ENCODE measurements at places on chromosomes 4 and X.

GRCh38 chr4:186904101-186904500, 180.4 kb upstream of the FAT1 start:
- DNase-seq, result no peak

- DNase-seq, result no peak
These were observed 1.4 kb upstream of the SEC24B start for GRCh38 chr4:109432203-109432602.

- DNase-seq, result no peak
These were observed 52.0 kb upstream of the WDR17 start for GRCh38 chr4:176013476-176014247.

GRCh38 chr4:151223465-151223864, 53.5 kb upstream of the PRSS48 start:
- no peak for DNase-seq

GRCh38 chr4:164571593-164572390, 182.1 kb upstream of the SMIM31 start:
- no peak for DNase-seq

GRCh38 chr4:139969635-139970266, 184.2 kb downstream of the MAML3 start:
- DNase-seq, result no peak

DNA sequence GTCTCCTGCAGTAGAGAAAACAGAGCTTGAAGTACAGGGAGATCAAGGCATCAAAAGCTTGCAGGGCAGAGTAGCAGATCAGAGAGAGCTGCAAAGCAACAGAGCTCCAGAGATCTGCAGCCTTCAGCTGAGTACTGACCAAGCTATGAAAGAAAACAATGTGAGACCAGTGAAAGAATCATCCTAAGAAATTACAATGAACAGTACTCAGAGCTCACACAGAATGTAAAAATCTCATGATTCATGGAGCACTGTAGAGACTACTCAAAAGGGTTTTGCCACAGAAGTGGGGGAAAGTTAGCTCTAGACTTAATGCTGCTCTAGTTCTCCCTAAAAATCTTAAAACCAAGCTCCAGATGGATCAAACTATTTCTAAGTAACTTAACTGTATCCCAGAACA, 80.0 kb upstream of the MAB21L2 start:
- DNase-seq, result peak; percentile 6

DNA sequence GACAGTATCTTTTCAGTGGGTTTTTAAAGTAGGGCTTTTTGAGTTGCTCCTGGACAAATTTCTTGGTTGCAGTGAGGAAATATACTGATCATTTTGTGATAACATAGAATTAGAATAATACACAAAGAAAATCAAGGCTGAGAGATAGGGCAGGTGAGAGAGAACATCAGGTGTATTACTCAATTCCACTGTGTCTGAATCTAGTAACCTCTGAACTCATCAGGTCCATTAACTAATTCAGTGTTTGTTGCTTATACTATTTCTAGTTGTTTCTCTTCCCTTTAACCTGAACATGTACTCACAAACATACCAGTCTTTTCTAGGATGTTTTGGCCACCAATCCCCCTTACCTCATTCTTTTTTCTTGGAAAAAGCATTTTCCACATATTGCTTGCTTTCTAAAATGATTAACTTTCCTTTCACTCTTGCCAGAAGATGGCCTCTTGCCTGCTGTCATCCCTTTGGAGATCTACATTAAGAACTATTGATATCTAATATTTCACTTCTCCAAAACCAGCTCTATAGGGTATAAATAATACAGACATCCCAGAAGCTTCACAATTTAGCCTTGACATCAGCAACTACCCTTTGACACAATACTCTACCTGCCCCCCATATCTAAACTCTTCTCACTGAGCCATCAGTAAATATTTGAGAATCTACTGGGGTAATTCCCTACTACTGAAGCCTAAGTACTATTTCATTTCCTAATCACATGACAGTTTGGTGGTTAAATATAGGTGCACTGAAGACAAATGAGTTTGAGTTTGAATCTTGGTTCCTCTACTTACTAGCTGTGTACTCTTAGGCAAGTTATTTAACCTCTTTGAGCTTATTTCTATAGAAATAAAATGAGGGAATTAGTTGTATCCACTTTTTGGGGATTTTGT, 470.8 kb upstream of the IGFBP7 start:
- no peak for DNase-seq

DNA sequence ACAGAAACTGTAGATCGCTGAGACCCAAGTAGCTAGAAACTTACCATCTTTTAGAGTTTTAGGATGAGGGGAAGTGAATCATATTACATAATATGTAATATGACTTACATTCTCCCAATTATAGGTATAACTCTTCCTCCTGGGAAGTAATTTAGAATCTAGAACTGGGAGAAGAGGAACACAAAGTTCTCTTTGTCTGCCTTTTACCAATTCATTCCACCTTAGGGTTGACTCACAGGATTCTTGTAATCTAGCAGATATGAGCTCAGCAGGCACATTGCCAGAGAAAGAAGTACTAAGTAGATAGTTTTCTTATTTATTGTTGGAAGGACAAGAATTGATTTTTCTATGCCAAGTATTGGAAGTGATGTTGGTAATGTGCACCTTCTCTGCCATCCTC, 58.0 kb upstream of the CCSER1 start:
- no peak for DNase-seq

DNA sequence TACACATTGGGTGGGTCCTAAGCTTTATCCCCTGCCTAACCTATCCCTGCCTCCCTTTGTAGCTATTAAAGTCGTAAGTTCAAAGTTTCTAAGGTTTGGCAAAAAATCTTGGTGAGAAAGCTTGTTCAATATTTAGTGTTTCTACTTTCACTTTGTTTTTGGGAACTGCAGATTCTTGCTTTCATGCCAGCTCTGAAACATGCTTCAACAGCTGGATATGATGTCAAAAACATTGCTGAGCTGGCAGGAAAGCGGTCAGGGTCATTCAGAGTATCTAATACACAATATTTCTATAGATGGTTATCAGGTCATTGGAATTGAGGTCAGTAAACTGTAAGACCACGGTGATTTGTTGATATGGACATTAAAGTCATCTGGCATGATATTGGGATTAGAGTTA, 19.7 kb downstream of the CENPI start:
- DNase-seq, result no peak

GRCh38 chr4:128917781-128918180, 108.3 kb downstream of the JADE1 start:
- DNase-seq, result no peak

DNA sequence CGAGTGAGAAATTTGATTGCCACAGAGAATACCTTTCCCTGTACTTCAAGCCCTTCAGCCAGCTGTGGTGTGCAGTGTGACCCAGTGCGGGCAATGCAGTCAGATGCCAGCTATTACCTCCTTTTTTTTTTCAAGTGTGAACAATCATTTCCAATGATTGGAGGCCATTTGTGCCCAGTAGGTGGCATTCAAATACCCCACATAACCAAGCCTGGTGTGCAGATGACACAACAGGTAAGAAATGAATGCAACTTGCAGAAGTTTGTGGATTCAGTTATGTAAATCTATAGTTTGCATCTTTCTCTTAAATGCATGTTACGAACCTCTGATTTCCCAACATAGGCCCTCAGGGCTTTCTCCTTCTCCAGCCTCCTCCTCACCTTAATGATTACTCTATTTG, 98.0 kb downstream of the CLCN4 start:
- DNase-seq, result no peak

GRCh38 chr4:10741961-10742699, 57.6 kb upstream of the CLNK start:
- no peak for DNase-seq

GRCh38 chrX:131617182-131617581, 73.3 kb downstream of the OR13H1 start:
- DNase-seq, result no peak

DNA sequence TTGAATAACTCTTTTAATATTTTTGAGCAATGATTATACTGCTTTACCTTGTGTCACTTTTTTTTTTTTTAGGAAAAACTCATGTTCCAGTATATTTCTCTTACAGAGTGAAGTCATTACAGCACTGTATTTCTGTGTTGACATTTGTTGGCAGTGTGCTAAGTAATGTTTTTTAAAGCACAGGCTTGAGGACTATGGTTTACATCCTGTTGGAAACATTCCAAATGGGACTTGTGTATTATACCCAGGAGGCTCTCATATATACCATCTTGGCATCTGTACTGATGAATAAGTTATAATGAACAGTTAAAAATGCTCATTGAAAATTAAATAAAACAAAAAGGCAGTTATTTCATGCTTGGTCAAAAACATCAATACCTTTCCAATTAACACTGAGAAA, 33.8 kb downstream of the CEP44 start:
- DNase-seq, result no peak

GRCh38 chrX:24448762-24449250, 16.3 kb upstream of the PDK3 start:
- DNase-seq, result no peak

DNA sequence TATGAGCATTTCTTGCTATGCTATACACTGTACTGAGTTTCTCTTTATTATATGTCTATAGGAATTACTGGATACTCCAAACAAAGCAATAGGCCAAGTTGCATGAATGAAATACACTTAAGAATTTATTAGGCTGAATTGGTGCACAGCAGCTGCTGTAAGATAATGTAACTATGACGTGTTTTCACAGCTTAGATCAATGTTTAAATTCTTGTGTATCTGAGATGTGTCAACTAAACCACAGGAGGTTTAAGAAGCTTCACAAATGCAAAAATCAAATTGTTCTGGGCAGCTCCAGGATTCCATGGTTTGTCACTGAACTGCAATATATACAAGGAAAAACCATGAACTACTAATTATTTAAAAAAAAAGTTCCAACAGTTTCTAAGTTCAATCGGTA, 156.7 kb downstream of the MAPK10 start:
- DNase-seq, result no peak

- peak; percentile 93 for DNase-seq
These were observed 38.5 kb downstream of the GPM6A start for GRCh38 chr4:175773566-175773965.

GRCh38 chr4:148112231-148112982, 329.8 kb downstream of the NR3C2 start:
- DNase-seq, result no peak

GRCh38 chrX:78595901-78596502, 63.1 kb downstream of the RTL3 start:
- DNase-seq, result no peak

GRCh38 chr4:167035390-167035789, 198.9 kb downstream of the SPOCK3 start:
- no peak for DNase-seq

- no peak for DNase-seq
These were observed 139.9 kb upstream of the USP9X start for GRCh38 chrX:40945361-40945713.

DNA sequence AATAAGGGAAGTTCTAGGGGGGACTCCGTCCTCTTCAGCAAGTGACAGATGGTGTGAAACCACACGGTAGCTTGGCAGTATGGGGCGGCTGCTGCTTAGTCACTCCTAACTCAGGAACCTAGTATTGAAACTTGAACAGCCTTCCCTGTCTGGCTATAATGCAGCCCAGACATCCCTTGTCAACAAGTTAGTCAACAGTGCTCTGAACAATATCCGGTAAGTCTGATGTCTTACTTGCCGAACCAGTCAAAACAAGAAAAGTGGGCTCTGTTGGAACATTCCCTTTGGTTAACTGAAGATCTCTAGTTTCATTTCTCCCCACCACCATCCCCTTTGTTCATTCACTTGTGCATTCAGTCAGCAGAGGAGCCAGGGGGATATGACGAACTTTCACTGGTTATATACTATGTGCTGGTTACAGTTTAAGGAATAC, 18.7 kb upstream of the CXCL13 start:
- DNase-seq, result no peak

GRCh38 chrX:2921193-2921592, 7.9 kb downstream of the ARSD start:
- no peak for DNase-seq

- DNase-seq, result no peak
These were observed 13.3 kb downstream of the IDS start for GRCh38 chrX:149491812-149492211.

GRCh38 chr4:166724369-166724768, 509.9 kb downstream of the SPOCK3 start:
- DNase-seq, result no peak

GRCh38 chr4:22514001-22514400, 1.9 kb downstream of the ADGRA3 start:
- DNase-seq, result no peak

GRCh38 chr4:168600796-168601583, 104.1 kb downstream of the PALLD start:
- DNase-seq, result no peak

DNA sequence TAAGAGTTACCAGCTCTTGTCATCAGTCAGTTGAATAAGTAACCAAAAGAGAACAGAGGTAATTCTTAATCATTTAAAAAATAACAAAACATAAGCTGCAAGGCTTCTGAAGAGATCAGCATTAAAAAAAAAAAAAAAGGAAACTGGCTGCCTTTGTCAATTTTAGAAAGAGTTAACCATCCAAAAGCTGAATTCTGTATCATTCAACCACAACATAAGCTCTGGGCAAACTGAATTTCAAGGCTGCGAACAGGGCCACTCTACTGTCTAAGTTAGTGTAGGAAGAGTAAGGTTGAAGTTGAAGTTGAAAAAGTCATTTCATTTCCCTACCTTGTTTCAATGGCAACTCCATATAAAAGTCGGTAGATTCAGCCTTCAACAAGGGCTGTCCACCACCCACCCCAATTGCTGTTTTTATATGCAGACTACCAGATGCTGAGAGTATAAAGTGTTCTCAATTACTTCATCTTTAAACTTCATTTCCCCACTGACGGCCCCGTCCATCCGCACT, 1.1 kb upstream of the LIN54 start:
- peak; percentile 10 for DNase-seq

GRCh38 chrX:43551590-43551989, 104.5 kb upstream of the MAOA start:
- DNase-seq, result no peak

- DNase-seq, result no peak
These were observed 447.7 kb downstream of the STIM2 start for GRCh38 chr4:27308379-27308778.

DNA sequence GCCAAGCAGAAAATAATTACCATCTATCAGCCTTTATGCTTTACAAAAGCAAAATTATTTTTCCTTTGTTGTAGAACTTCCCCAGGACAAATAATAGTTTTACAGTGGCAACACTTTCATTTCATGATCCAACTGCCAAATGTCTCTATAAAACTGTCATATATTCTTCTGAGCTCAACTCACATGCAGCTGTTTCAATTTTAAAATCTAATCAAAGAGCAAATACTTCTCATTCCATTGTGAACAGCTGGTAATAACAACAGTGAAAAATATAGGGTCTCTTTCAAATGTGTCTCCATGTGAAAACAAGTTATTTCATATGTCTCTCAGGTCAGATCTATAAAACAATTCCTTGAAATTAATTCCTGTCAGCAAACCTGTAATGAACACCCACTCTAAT, 270.6 kb upstream of the SLC7A11 start:
- DNase-seq, result no peak

DNA sequence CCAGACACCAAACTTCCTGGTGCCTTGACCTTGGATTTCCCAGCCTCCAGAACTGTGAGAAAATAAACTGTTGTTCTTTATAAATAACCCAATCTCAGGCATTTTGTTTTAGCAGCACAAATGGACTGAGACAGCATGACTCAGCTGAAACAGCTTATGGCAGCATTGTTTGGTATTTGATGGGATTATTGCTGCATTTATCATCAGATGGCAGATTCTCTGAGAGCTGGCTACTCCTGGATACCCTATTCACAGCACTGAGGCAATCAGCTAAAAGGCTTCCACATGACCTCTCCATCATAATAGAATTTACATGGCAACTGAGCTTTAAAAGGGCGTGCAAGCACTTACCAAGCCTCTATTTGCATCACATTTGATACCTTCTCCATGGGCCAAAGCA, 623.1 kb upstream of the CPEB2 start:
- DNase-seq, result no peak

- DNase-seq, result no peak
These were observed 187.0 kb downstream of the ANTXR2 start for GRCh38 chr4:79886021-79886420.
